ENCODE measurements at places on chromosomes 11 and 22.
A peak's percentile ranks its signal among the peaks of the same experiment; 100 is the strongest.

- peak; percentile 87 for DNase-seq
Measured at GRCh38 chr11:65606876-65607613, 7.0 kb downstream of the MAP3K11 start.

GRCh38 chr11:19723572-19724342, 11.1 kb downstream of the NAV2 start:
- no peak for DNase-seq

- no peak for DNase-seq
Measured at GRCh38 chr11:94457118-94458029, 36.3 kb downstream of the MRE11 start.

DNA sequence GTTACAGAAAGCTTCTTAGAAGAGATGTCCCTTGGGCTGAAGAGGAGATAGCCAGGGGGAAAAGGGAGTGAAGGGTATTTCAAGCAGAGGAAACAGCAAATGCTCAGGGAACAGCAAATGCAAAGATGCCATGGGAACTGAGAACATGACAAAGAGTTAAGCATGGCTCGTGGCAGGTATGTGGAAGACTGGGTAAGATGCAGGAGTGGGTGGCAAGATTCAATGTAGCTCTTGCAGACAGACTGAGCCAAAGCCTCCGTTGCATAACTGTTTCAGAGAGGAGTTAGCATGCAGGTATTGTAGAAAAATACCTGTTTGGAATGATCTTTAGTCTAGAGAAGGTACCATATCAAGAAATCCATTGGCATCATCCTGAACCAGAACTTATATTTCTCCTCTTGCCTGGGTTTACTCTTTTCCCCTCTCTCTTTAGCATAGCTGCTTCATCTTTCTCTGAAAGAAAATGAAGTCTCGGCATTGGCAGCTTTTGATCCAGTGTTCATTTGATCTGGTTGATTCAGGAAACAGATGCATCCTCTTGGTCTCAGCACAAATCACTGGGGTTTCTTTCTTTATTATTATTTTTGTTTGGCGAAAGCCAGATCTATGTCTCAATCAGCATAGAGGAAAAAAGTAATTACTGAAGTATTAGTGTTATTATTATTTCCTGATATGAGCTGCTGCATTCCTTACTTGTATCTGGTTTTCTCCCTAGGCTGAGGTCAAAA, 41.7 kb upstream of the NUP160 start:
- no peak for DNase-seq

GRCh38 chr11:114384487-114384886, 15.8 kb downstream of the C11orf71 start:
- DNase-seq: no peak

GRCh38 chr11:7638710-7639642, 34.3 kb downstream of the CYB5R2 start:
- no peak for DNase-seq

DNA sequence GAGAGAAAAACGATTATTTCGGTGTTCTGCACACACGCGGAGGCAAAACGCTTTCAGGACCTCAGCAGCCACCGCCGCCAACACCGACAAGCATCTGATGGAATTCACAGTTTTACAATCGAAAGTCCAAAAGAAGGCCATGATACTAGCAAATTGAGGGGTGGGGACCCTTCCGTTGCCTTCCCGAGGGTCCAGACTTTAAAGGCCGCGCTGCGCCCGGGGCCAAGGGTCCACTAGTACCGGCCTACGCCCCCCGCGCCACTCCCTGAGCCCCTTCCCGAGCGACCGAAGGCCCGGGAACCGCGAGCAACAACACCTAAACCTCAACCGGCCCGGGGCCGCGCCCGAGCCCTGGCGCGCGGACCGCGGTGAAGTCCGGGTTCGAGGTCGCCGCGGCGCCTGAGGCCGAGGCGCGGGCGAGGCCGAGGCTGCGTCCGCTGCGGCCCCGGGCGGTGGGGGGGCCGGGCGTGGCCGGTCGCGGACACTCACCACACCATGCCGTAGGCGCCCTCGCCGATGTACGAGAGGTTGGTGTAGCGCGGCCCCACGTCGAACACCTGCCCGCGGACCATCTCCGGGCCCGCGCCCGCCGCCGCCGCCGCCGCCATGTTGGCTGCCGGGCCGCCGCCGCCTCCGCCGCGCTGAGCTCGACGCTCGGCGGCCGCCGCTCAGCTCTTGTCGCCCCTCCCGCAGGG, 465 bp downstream of the MAPK1 start:
- DNase-seq: no peak

DNA sequence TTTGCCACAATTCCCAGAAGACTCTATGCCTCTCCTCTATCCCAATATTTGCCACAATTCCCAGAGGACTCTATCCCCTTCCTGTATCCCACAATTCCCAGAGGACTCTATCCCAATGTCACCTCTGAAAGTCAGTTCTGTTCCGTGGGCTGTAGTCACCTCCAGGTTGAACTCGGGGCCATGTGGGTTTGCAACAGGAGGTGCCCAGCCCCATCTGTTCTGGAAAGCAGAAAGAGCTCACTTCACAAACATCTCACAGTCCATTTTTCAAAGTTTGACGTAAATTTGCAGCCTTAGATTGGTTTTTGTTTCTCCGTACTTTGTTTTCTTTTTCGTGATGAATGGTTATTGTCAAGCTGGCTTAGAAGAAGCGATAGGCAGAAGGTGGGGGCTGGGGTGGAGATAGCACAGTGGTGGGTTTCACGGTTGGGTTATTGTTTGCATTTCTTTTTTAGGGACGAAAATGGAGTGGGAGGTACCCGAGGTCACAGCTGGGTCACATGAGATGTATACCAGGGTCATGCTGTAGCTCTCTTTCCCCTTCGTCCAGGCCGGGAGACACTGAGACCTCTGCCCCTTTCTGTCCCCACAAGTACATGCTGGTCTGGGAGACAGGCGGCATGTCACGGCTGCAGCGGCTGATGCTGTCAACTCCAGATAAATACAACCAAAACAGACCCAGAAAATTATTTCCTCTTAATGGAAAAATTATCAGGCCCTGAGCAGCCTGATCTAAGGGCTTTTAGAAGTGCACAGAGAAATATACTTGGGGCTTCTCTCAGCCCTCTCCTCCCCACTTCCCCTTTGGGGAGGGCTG, 374.5 kb downstream of the CADM1 start:
- no peak for DNase-seq

GRCh38 chr11:26994631-26995095, 751 bp downstream of the FIBIN start:
- DNase-seq: no peak

DNA sequence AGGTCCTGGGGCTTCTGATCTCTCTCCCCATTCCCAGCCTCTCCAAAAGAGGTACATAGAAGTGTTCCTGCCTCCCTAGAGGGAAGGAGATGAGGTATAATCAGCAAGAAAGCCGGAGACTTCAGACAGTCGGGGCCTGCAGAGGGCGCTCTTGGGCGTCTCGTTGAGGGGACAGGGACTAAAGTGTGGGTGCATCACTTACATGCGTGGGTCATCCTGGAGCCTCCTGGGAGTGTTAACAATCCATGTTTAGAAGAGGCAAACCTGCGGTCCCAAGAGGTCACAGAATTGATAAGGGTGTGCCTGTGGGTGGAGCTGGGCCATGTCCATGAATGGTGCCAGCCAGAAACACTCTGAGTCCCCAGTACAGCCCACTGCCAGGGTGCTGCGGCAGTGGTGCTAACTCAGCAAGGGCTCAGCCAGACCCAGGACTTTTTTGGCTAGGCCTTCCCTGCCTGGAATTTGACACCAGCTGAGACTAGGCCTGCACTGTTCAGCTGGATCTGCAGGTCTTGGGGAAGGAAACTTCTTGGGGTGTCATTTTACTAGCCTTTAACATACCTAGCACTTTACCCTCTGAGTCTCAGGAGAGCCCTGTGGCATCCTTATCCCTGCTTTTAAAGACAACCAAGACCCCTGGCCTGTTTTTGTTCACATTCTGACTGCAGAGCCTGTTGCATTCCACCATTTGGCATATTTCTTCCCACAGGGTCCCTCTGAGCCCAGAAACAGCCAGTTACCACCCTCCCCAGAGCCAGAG, 5.5 kb downstream of the YDJC start:
- peak; percentile 9 for DNase-seq

- no peak for DNase-seq
Measured at GRCh38 chr11:33965032-33965431, 73.2 kb upstream of the LMO2 start.

DNA sequence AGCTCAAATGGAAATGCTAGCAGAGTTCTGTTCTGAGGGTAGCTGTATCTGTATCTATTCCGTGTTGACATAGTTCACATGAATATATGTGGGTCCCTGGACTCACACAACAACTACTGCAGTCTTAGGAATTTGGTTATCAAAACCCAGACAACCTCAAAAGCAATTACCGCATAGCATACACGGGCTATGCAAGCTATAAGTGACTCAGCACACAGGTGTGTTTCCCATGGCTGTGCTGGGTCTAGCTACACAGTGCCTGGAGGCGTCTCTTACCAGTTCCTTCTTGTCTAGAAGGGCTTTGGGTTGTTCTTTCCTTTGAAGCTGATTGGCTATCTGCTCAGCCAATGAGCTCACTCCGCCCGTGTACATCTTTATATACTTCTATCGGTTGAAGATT, 98.2 kb upstream of the BID start:
- DNase-seq: no peak

GRCh38 chr11:30479899-30480298, 106.3 kb downstream of the MPPED2 start:
- DNase-seq: no peak

GRCh38 chr22:45976254-45977002, 534 bp downstream of the WNT7B start:
- no peak for DNase-seq

- no peak for DNase-seq
Measured at GRCh38 chr11:120718171-120718570, 206.6 kb downstream of the GRIK4 start.

DNA sequence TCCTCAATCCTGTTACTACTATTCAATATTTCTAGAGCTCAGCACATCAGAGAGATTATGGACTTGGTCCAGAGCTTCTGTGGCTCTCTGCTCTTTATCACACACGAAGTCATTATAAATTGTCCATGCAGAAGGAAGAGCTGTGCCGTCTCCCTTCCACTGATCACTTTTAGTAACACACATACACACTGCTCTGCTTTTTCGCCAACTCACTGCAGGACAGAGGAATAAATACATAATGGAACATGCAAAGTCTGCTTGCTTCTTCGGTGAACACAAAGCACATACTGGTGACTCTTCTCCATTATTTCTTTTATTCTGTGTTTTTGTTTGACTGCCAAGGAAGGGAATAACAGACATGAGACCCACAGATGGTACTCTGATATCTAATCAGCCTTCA, 1000.0 kb upstream of the TENM4 start:
- no peak for DNase-seq

GRCh38 chr11:7903940-7904339, 27.1 kb downstream of the OR10A6 start:
- no peak for DNase-seq

DNA sequence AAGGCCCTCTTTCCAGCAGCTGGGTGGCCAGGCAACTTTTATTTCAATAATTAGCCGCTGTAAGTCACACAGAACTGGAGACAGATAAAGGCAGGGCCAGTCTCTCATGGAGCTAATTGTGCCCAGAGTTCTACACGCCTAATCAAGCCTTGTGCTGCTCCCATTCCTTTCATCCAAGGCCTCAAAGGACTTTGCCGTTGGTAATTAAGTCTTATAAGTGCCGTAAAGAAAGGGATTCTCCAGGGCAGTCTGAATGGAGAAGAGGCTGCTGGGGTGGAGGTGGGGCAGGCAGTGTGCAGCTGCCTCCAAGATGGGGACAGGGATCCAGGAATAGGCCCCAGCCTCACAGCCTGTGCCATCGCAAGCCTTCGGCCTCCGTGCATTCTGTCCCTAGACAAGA, 357.9 kb downstream of the TENM4 start:
- DNase-seq: no peak

GRCh38 chr11:68767672-68768071, 16.4 kb upstream of the TESMIN start:
- no peak for DNase-seq

- peak; percentile 40 for DNase-seq
Measured at GRCh38 chr22:43385770-43386641, 25.8 kb upstream of the MPPED1 start.

DNA sequence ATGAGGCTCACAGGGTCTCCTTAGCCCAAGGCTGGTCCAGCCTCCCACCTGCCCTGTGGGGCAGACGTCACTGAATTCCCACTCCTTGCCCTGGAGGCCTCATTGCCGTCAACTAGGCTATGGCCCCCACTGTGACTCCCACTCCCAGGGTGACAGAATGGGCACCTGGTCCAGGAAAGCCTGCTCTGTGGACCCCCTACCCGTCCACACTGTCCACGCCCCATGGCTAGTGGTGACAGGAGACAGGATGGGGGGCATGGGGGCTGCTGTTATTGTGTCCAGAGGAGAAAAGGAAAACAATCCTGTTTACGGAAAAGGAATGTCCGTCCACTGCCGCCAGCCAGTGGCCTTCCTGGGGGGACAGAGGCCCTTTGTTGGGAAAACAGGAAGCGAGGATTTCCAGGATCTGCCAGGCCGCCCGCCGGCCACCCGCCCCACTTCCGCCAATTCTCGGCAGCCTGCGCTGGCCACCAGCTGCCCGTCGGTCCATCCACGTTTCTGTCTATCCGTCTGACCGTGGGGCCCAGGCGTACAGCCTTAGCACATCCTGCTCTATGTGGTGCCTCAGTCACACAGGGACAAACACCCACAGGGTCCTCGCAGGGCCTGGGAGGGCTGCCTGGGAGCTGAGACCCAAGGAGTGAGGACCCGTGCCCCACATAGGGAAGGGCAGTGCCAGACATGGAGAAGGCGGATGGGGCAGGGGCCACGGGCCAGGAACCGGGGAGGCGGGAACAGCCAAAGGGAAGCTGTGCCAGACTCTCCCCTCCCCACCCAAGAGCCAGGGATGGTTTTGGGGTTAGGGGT, 19.5 kb downstream of the CRELD2 start:
- DNase-seq: no peak

DNA sequence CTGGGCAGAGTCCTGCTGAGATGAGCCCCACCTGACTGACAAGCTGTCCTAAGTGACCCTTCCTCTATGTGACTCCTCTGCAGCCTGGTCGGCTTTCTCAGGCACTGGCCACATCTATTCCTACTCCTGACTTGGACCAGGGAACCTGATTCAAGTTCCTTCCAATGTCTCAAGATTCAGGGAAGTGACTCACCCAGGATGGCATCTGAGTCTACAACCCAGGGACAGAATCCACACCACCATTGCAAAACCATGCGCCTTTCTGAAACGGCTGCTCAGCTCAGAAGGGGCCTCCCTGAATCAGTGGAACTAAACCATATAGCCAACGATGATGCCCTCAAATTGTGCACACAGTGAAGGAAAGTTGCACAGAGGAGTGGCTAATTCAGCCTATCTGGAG, 63.9 kb upstream of the CSNK2A3 start:
- DNase-seq: peak; percentile 70

- DNase-seq: no peak
Measured at GRCh38 chr11:6240139-6240538, 1.2 kb downstream of the CNGA4 start.

Data from stromal cell of bone marrow (primary cell).